Right atrium auricular region (tissue), 2 donors: ENCODE measurements at places on chromosomes 2 and 18. TPM values are rescaled to one million over a fixed set of nuclear protein-coding genes. Genes with fewer than 3 reads are reported as not detected.

Gene RASGRP3
- total RNA-seq: 56.3 TPM

Gene C2orf76
- total RNA-seq: 11.1 TPM

Gene C1QL2
- total RNA-seq: not detected

Gene PSTPIP2
- total RNA-seq: 3.9 TPM

Gene SATB2
- total RNA-seq: 1.0 TPM

Gene WNT10A
- total RNA-seq: 0.90 TPM

Gene HOXD4
- total RNA-seq: 0.52 TPM

- H3K27ac ChIP-seq: no peak overlapping the region
- H3K36me3 ChIP-seq: no peaks in the 10 kb centered on the region
- H3K4me1 ChIP-seq: no peaks in the 10 kb centered on the region
- no peak overlapping the region for H3K4me3 ChIP-seq
These were observed 42.9 kb downstream of the MMADHC start for GRCh38 chr2:149544692-149545091.

GRCh38 chr18:51321696-51322095 lies 124.2 kb upstream of the MEX3C start:
- DNase-seq: no peak
- H3K4me3 ChIP-seq: no peak overlapping the region
- no peak overlapping the region for H3K27ac ChIP-seq

GRCh38 chr2:195461010-195461409 lies 196.0 kb upstream of the SLC39A10 start:
- H3K36me3 ChIP-seq: no peaks in the 10 kb centered on the region
- no peak overlapping the region for H3K27ac ChIP-seq
- H3K4me3 ChIP-seq: no peak overlapping the region

- H3K36me3 ChIP-seq: no peaks in the 10 kb centered on the region
- no peak overlapping the region for H3K4me3 ChIP-seq
- no peak overlapping the region for H3K27ac ChIP-seq
- H3K4me1 ChIP-seq: no peaks in the 10 kb centered on the region
- no peaks in the 10 kb centered on the region for H3K27me3 ChIP-seq
These were observed 199.8 kb downstream of the PLCL1 start for GRCh38 chr2:198004173-198004572.

- peak overlapping the region; percentile 99 for H3K27ac ChIP-seq
- DNase-seq: no peak
- no peaks in the 10 kb centered on the region for H3K36me3 ChIP-seq
- H3K4me1 ChIP-seq: no peaks in the 10 kb centered on the region
- H3K4me3 ChIP-seq: peak overlapping the region; percentile 92
These were observed 598 bp upstream of the C2orf69 start for GRCh38 chr2:199910338-199911051.

DNA sequence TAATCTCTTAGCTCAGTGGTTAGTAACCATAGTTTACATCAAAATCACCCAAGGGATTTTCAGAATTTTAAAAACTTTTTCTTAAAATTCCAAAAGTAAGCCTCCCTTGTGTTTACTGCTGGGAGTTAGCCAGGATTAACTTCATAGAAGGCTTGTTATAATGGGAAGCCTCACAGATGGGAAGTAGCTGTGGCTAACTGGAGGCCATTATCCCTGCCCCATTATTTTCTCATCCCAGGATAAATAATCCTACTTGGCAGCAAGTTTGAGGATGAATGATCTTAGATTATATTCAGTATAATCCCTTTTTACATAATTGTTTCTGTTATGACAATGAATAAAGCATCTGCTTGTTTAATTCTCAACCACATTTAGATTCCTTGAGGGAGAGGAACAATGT lies 25.5 kb downstream of the PLEK start:
- no peaks in the 10 kb centered on the region for H3K27me3 ChIP-seq
- no peak for DNase-seq
- no peak overlapping the region for H3K4me3 ChIP-seq
- H3K36me3 ChIP-seq: no peaks in the 10 kb centered on the region
- H3K4me1 ChIP-seq: peaks cover 29% of the 10 kb centered on the region

DNA sequence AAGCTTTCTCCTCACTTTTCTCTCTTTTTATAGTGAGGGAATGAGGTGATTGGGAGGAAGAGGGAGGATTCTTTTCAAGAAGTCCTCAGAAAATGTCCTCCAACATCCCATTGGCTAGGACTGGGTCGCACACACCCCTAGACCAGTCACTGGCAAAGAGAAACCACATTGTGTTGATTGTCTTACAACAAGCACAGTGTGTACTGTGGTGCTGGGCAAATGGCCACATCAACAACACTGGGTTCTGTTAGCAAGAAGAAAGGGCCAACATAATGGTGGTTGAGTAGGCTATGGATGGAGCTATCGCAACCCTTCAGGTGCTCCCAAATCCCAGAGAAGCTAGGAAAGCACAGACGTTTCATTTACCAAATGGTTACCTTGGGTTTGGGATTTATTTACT lies 18.7 kb upstream of the PTPN4 start:
- DNase-seq: no peak
- no peaks in the 10 kb centered on the region for H3K36me3 ChIP-seq
- no peaks in the 10 kb centered on the region for H3K4me1 ChIP-seq
- no peaks in the 10 kb centered on the region for H3K27me3 ChIP-seq

DNA sequence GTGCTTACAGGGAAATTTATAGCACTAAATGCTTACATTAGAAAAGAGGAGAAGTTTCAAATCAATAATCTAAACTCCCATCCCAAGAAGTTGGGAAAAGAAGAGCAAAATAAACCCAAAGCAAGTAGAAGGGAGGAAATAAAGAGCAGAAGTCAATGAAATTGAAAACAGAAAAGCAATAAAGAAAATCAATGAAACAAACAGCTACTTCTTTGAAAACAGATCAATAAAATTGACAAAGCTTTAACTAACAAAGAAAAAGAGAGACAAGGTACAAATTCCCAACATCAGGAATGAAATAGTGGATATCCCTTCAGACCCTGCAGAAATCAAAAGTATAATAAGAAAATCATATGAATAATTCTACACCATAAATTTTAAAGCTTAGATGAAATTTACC lies 25.5 kb upstream of the ONECUT2 start:
- DNase-seq: no peak
- H3K36me3 ChIP-seq: no peaks in the 10 kb centered on the region
- H3K27me3 ChIP-seq: no peaks in the 10 kb centered on the region

- H3K36me3 ChIP-seq: no peaks in the 10 kb centered on the region
- DNase-seq: no peak
- no peak overlapping the region for H3K4me3 ChIP-seq
- H3K4me1 ChIP-seq: no peaks in the 10 kb centered on the region
These were observed 167.1 kb upstream of the DOK6 start for GRCh38 chr18:69233465-69234054.
